ENCODE measurements at places on chromosomes 12 and 14.

- DNase-seq, result no peak
These were observed 1.7 kb upstream of the AKAP6 start for GRCh38 chr14:32327255-32327961.

DNA sequence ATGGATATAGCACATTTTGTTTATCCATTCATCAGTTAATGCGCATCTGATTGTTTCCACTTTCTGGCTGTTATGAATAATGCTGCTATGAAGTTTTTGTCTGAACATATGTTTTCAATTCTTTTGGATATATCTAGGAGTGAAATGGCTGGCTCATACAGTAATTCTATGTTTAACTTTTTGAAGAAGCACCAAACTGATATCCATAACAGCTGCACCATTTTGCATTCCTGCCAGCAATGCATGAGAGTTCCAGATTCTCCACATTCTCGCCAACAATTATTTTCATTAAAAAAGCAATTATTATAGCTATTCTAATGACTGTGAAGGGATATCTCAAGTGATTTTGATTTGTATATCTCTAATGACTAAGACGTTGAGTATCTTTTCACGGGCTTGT, 89.9 kb upstream of the PPP4R3A start:
- DNase-seq, result no peak

DNA sequence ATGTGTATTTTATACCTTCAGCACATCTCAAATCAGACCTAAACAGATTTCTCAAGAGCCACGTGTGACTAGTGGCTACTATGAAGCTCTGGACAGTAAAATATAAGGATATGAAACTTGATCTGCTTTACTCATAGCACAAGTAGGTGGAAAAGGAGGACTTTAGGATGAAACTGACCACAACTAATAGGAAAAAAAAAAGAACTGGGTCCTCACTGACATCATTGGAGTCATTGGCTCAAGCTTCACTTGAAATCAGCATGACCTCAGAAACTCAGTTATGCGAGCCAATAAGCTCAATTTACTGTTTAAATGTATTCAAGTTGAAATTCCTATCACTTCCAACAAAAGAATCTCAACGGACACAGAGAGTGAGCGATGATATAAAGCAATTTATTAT, 34.1 kb upstream of the CIT start:
- DNase-seq, result no peak

DNA sequence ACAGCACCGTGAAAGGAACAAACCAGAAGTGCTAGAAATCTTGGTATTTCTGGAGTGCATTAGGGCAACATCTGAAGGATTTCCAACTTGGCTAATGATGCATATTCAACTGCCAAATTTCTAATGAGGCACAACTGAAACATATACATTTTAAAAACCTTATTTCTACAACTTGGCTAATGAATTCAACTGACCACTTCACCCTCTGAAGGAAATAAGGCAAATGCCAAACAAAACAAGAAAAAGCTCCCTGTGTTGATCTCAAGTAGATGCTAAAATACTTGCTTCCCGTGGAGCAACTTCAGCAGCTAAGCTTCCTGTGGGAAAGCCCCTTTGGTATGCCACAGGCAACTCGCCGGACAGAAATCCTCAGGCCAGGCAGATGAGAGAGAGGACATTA, 167.1 kb downstream of the TTC7B start:
- no peak for DNase-seq

- DNase-seq, result no peak
These were observed 3.1 kb upstream of the ARHGEF40 start for GRCh38 chr14:21066882-21067502.

GRCh38 chr12:44708218-44708617, 167.9 kb downstream of the NELL2 start:
- no peak for DNase-seq

GRCh38 chr12:69055280-69055679, 122.3 kb upstream of the CPM start:
- DNase-seq, result no peak

GRCh38 chr12:109714913-109715244, 1.3 kb downstream of the FAM222A start:
- no peak for DNase-seq

GRCh38 chr12:103442182-103442555, 53.6 kb downstream of the C12orf42 start:
- DNase-seq, result no peak

DNA sequence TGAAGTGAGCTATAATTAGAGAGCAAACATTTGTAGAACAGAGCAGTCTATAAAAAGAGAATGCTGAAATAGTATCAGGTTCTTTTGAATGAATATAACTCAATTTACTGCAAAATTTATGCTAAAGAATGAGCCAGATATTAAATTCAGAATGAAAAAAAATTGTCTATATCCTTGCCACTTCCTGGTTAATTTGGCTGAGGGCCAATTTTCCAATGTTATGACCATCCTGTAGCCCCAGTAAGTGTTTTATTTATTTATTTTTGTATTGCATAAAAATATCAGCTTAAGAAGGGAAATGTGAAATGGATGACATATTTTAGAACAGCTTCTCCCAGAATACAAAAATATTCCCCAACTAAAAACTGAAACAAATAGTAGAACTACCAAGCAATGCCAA, 263.4 kb downstream of the SOX5 start:
- no peak for DNase-seq

- no peak for DNase-seq
These were observed 64.4 kb downstream of the TTLL5 start for GRCh38 chr14:75725481-75725880.

GRCh38 chr14:90569606-90570387, 173.0 kb downstream of the CALM1 start:
- no peak for DNase-seq

GRCh38 chr14:68232300-68233055, 412.9 kb downstream of the RAD51B start:
- no peak for DNase-seq

DNA sequence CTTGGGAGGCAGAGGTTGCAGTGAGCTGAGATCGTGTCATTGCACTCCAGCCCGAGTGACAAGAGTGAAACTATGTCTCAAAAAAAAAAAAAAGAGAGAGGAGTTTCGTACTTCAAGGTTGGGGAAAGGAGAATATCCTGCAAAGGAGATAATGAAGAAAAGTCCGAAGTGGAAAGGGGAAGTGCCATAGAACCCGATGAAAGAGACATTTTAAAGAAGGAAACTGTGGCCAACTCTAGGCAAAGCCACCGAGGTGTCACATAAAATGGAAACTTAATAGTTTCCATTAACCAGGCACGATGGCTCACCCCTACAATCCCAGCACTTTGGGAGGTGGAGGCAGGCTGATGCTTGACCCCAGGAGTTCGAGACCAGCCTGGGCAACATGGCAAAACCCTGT, 15.0 kb upstream of the LTBP2 start:
- DNase-seq, result no peak

GRCh38 chr12:25583545-25583944, 30.5 kb upstream of the LMNTD1 start:
- peak; percentile 17 for DNase-seq

DNA sequence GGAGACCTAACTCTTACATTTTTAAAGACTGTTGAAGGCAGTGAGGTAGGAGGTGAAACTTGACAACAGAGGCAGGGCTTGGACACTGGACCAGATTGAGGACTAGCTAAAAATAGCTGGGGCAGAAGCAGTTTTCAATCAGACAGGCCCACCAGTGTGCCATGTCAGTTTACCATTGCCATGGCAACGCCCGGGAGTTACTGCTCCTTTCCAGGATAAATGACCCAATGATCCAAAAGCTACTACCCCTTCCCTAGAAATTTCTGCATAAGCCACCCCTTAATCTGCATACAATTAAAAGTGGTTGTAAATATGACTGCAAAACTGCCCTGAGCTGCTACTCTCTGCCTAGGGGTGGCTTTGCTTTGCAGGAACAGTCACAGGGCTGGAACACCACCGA, 53.2 kb upstream of the PKP2 start:
- peak; percentile 4 for DNase-seq

- DNase-seq, result no peak
These were observed 67.9 kb upstream of the FBRSL1 start for GRCh38 chr12:132422040-132422380.

DNA sequence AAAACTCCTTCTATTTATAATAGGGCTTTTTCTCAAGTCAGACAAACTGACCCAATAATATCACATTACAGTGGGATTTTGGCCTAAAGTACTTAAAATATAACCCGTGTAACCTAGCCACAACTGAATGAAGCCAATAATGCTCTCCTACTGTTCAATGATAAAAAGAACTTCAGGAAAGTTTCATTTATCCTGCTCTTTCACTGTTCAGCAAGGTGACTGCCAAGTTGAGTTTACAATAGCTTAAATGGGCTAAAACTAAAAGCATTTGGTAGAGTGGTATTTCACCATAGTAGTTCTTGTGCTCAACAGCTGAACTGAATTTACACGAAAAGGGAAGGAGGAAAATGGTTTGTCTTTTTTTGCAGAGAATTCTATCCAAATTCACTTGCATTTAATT, 49.8 kb downstream of the CNTN1 start:
- DNase-seq, result no peak

- DNase-seq, result peak; percentile 50
These were observed 319.3 kb upstream of the NOVA1 start for GRCh38 chr14:26917086-26917485.

- DNase-seq, result no peak
These were observed 3.5 kb upstream of the LPAR5 start for GRCh38 chr12:6639151-6639801.

- DNase-seq, result no peak
These were observed 74.8 kb downstream of the ARL6IP4 start for GRCh38 chr12:123055281-123055766.

GRCh38 chr12:45669093-45669492, 60.4 kb upstream of the ARID2 start:
- no peak for DNase-seq

DNA sequence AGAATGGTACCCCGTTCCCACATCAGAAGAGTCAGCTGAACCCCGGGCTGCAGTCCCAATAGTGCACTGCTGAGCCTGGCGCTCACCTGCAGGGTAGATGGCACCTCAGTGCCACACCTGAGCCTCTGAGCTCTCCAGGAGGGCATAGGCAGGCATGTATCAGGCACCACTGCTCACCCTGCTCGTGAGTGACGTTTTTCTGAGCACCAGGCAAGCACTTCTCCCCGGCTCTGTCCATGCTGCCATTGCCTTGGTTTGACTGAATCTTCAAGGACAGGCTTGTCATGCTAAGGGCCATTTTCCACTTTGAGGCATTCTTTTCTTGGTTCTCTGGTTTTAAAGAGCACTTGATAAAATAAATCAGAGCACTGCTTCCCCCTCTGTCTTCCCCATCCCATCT, 161.6 kb upstream of the PRMT8 start:
- DNase-seq, result no peak

GRCh38 chr12:57894399-57895292, 46.7 kb upstream of the ATP23 start:
- DNase-seq, result no peak

GRCh38 chr14:62079038-62079437, 316.8 kb downstream of the SNAPC1 start:
- peak; percentile 24 for DNase-seq

GRCh38 chr14:33490555-33490954, 460.3 kb downstream of the EGLN3 start:
- no peak for DNase-seq

GRCh38 chr12:22190-22529, 44.4 kb upstream of the IQSEC3 start:
- no peak for DNase-seq

- no peak for DNase-seq
These were observed 38.2 kb downstream of the TRPV4 start for GRCh38 chr12:109795023-109795422.

DNA sequence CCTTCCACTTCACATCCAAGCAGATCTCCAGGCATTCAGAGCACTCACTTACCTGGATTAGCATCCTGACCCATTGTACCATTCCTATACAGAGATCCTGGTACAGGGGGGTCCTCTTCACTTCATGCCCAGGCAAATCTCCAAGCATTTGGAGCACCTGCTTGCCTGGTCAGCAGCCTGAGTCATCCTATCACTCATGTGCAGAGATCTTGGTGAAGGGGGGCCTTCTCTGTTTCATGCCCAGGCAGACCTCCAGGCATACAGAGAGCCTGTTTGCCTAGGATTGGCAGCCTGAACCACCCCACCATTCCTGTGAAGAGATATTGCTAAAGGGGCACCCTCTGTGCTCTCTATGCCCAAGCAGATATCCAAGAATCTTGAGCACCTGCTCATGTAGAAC, 111.1 kb upstream of the CCDC175 start:
- no peak for DNase-seq

- no peak for DNase-seq
These were observed 132.5 kb upstream of the RFLNA start for GRCh38 chr12:124162151-124163110.

DNA sequence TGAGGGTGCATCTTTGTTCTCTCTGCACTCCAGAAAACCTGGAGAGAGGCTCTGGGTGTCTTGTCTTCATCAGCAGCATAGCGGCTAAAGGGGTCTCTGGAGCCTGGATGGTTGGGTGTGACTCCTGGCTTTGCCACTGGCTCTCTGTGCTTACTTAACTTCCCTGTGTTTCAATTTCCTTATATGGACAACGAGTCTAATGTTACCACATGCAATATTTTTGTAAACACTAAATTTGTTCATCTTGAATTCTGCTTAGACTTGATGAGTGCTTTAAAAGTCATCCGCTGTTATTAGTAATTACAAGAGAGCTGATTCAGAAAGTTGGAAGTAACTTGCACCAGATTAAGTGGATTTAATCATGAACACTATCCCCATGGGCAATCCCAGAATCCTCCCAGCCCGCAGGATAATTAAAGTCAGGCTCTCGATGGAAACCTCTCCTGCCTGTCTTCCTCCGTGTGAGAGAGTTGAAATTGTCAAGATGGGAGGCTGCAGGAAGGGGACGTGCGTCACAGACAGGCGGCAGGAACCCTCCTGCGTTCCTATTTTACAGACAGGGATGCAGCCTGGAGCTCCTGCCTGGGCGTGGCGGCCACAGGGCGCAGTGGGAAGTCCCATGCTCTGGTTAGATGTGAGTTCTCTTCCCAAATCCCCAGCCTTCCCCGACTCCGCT, 201.2 kb downstream of the TTC8 start:
- no peak for DNase-seq

DNA sequence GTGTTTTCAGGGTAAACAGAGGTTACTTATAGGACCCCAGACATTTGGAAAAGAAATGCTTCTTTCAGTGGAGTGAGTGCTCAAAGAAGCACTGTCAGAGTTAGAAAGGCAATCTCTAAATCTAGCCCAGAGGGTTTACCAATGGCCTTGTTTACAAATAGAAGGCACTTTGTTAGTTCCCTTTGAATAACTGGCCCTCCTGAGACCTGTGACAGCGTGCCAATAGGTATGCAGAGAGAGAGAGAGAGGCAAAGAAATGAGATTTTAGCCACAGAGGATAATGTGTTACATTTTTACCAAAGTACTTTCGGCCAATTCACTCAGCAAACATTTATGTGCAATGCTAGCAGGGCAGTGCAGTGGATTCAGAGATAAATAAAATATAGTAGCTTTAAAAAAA, 41.9 kb downstream of the TPH2 start:
- DNase-seq, result no peak

GRCh38 chr12:121088195-121088585, 44.5 kb upstream of the P2RX7 start:
- DNase-seq, result no peak

Data from neural progenitor cell (in vitro differentiated cells).